T-helper 2 cell (primary cell): ENCODE measurements at places on chromosomes 6 and 20.

GRCh38 chr20:49276961-49277785 lies 684 bp downstream of the ZNFX1 start:
- DNase-seq: peak; percentile 49

DNA sequence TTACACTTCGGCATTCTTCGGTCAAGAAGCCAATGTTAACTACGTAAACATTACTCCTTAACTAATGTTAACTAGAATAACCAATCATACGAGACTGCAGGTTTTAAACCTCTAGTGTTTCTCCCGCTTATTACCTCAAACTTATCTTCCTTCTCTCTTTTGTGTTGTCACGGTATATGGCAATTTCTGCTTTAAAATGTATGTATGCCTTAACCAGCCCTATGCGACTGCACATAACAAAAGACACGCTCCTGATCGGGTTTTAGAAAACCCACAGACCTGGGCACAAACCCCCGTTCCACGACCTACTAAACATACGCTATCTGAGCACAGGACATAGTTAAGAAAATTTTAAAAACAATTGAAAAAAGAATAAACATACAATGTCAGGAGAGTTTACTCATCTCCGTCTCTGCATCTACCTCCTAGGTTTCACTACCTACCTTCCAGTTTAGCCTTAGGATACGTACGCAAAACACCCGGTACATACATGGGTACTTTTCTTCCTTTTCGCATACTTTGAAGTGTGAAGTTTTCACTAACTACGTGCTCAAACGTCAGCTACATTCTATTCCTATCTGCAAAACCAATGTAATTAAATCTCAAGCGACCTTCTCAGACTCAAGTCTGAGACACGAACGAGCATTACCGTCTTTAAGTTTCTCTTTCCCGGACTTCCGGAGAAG lies 1.1 kb downstream of the CD164 start:
- DNase-seq: no peak

- DNase-seq: no peak
Measured at GRCh38 chr6:78243519-78243918, 590.7 kb downstream of the MEI4 start.

DNA sequence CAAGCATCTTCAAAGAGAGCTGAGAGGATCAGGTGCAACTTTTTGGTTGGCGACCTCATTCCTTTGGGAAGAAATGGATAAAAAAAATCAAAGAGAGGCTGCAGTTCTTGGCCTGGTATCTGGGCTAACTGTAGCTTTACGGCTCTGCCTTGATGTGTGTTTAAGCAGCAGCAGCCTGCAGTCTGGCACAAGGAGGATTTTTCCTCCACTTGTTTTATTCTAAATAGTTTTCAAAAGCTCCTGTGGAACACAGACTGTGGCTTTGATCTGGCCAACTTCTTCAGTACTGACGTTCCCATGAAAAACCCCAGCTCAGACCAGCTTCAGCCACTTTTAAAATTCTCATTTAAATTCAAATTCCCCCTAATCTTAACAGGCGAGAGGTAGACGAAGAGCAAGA lies 137.3 kb downstream of the HDGFL1 start:
- no peak for DNase-seq

DNA sequence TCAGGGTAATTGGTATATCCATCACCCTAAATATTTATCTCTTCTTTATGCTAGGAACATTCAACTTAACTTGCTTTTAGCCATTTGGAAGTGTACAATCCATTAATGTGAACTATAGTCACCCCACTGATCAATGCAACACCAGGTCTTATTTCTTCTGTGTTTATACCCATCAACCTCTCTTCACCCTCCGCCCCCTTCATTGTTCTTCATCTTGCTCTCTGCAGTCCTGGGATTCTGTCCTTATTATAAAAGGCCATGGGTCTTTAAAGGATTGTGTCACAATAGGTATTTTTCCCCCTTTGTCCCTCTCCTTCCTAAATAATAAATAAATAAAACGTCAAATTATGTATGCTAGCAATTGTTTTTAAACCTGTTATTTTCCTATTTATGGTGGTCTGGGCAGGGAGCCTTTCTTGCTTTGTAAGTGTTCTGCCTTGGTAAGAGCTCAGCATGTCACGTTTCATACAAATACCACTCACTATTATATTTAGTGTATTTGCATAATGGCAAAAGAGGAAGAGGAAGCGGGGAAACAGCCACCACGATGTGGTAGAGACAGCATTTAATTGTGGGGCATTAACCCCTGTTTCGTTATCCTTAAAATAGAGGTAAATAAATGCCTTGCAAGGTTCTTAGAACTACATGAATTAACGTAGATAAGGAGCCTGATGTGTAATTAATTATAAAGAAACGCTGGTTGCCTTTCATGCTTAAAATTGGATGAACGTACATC lies 1.9 kb downstream of the ABRACL start:
- no peak for DNase-seq

DNA sequence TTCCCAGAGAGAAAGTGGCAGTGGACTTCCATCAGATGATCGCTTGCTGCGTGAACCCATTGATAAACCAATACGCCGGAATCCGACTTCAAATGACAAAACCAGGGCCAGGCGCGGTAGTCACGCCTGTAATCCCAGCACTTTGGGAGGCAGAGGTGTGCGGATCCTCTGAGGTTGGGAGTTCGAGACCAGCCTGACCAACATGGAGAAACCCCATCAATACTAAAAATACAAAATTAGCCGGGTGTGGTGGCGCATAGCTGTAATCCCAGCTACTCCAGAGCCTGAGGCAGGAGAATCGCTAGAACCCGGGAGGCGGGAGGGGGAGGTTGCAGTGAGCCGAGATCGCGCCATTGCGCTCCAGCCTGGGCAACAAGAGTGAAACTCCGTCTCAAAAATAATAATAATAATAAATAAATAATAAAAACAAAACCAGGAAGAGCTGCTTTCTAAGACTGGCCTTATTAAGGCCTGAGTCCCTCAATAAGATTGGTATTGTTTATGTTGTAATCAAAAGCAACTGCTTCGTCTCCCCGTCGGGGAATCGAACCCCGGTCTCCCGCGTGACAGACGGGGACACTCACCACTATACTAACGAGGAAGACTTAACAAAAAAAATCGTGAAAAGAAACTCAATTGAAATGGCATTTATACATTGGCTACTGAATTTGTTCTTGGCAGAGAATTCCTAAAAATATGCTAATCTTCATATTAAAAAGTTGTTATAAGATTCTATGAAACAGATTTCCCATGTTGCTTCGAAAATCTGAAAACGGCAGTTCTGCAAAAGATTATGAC lies 110.2 kb upstream of the ZNF184 start:
- no peak for DNase-seq

GRCh38 chr6:118758946-118759345 lies 107.6 kb upstream of the CEP85L start:
- DNase-seq: no peak

GRCh38 chr6:43669922-43670622 lies 17.5 kb downstream of the MRPS18A start:
- DNase-seq: no peak

DNA sequence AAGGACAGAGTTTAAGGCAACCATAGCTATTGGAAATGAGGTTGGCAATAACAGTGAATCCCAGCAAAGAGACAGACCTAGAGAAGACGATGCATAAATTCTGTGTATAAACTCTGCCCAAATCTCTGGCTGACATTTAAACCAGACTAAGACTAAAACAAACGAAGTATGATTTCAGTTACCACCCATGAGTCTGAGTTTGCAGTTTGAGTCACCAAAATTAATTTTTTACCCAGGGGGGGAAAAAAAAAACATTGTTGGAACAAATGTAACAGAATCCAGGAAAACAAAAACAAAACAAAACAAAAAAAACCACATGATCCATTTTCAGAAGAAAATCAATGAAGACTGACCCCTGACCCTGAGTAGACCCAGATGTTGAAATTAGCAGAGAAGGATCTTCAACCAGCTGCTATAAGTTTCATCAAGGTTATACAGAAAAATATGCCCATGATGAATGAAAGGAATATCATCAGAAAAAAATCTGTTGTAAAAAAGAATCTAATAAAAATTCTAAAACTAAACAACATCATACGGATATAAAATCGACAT lies 190.8 kb downstream of the GMDS start:
- DNase-seq: no peak

GRCh38 chr6:24125980-24126379 lies at the start of gene NRSN1:
TSS of gene NRSN1 (plus strand) at chr6:24126215. CDS start at chr6:24134328, 8,113 bp downstream.
- peak; percentile 8 for DNase-seq
